Ureter (tissue), 1 donor: ENCODE measurements at places on chromosomes 11 and 22.
A peak's percentile ranks its signal among the peaks of the same experiment; 100 is the strongest.

DNA sequence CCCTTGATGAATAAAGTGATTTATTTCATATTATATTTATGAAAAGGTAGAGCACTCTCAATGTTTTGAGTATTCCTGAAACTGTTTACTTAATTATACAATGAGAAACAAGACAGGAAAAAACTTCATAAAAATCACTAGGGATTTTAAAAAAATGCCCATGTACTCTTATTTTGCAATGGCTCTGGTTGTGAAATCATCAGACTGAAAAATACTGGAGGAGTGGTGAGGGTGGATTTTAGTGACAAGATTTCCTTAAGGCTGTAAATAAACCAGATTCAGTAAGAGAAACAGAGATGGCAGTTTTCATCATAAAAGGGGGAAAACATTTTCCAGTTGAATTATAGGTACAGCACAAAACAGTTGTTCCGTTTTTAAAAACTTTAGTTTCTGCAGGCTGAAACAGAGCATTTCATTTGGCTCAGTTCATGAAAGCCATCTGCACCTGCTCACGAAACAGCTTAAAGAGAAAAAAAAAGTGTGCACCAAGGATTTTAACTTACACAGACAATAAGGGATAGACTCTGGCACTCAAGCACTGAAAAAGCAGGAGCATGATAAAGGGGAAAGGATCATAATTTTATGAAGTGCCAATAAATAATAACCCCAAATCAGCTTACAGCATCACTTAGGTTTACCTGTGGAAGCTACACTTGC, 100.7 kb downstream of the MAML2 start:
- DNase-seq: no peak

DNA sequence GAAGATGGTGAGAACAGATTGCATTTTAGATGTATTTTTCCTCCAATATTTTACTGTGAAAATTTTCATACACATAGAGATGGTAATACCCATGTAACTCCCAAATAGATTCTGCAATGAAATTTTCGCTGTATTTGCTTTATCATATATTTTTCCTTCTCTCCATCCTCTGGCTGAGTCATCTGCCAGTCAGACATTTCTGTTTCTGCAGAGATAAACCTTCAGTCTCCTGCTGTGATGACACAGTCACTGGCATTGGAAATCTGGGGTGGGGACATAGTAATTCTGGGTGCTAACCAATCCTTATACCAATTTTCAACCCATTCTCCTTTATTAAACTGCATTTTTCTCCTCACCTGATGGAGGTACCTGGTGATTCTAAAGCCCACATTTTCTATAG, 33.7 kb downstream of the SVIP start:
- DNase-seq: no peak

- no peak for DNase-seq
Observed at GRCh38 chr22:32744176-32744959, 57.1 kb upstream of the TIMP3 start.

DNA sequence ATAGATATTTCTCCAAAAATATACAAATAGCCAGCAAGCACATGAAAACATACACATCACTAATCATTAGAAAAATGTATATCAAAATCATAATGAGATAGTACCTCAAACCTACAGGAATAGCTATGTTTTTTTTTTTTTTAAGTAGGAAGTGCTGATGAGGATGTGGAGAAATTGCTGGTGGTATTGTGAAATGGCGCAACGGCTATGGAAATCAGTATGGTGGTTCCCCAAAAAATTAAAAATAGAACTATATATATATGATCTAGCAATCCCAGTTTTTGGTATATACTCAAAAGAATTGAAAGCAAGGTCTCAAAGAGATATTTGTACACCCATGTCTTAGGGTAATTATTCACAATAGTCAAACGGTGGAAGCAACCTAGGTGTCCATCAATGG, 46.0 kb upstream of the HIPK3 start:
- DNase-seq: no peak

DNA sequence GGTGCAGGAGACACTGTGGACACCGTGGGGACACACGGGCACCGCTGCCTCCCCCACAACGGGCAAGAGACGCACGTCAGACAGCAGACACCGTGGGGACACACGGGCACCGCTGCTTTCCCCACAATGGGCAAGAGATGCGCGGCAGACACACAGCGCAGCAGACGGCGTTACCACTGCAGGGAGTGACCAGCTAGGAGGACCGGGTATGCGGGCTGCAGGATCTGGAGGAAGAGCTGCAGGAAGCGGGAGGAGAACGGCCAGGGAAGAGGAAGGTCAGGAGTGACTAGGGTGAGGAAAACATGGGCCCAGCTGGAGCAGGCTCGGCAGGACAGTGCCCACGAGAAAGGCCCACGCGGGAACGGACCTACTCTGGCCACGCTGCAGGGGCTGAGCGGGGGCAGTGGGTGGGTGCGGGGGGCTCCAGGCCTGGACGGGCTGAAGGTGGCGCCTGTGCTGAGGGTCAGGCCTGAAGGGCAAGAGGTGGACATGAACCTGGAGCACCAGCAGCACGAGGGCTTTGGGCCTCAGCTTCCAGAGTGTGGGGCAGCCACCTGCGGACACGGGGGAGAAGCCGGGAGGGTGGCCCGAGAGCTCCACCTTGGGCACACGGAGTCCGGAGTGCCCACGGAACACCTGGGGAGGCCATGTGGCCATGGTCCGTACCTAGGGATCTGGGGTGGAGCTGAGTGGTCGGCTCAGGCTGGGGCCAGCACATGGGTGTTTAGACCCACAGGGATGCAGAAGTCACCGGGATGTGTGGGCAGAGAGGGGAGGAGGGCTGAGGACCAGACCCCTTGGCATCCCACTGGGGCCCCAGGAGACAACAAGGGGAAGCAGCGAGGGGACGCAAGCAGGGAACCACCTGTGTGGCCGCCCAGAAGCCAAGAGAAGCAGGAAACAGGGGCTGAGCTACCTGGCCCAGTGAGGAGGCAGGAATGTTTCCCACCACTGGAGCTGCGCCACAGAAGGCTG, 16.5 kb downstream of the TOLLIP start:
- no peak for DNase-seq

DNA sequence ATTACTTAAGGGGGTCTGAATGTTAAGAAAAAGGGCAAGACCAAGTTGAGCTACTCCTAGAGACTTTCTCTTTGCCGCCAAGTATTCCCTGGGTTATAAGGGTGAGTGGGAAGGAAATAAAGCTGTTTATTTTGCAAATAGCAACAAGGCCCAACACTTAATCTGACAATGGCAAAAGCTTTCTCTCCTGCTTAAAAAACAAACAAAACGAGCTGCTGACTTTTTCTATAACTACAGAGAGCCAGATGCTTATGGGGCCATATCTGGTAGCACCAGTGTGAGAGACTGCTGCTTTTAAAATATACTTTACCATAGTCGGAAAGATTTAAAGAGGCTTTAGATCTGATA, 2.3 kb upstream of the KDM2A start:
- DNase-seq: no peak

GRCh38 chr11:35845860-35846259, 98.0 kb upstream of the LDLRAD3 start:
- DNase-seq: no peak

GRCh38 chr22:21443735-21444421, 23.3 kb upstream of the TMEM191C start:
- peak; percentile 30 for DNase-seq

- peak; percentile 94 for DNase-seq
Observed at GRCh38 chr11:2825261-2825888, 60.2 kb downstream of the CDKN1C start.

DNA sequence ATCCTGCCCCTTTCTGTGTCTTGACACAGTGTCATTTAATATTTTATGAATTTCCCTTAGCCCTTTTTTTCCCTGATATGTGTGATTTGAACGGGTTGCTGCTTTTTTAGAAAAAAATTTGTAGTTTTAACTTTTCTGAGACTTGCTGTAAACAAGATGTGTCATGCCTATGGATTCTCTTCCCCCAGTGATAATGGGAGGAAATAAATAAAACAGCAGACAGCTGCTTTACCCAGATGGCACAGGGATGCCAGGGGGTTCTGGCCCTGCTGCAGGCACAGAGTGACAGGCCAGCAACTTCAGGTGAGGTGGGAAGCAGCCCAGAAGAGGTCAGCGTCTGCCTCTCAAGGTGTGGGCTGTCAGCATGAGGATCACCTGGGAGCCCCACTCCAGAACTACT, 266.9 kb downstream of the KIRREL3 start:
- DNase-seq: no peak

DNA sequence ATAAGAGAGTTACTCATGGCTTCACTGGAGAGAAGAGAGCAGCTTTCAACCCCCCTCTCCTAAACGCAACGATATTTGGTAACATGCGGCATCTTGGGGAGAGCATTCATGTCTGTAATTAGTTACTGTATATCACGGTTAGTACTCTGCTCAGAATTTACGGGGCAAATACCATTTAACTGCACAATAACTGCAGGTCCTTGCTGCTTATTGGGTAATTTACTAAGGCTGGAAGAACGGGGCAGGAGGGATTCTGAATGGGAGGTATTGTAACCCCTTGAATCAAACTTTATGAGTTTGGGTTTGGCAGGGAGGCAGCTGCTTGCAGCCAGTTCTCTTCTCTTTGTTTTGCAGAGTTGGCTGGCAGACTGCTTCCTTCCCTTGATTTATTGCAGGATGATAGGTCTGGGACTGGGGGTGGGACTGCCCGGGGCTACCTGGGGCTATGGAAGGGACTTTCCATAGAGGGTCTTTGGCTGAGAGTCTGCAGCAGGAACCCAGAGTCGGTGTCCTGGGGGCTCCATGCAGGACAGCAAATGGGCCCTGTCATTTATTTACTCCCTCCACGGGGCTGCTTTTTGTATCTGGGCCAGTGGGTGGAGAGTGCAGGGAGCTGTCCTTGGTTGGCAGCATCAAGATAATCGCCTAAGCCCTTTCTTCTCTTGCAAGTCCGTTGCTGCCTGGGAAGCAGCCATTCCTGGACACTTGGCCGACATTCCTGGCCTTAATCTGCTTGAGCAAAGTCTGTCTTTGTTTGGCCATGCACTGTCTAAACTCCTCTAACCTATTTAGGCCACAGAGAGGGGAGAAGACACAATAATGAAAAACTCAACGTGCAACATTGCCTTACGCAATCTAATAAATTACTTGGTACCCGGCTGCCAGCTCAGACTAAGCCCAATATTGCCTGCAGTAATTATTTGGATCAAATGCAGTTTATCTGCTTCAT, 188.9 kb downstream of the ST3GAL4 start:
- peak; percentile 63 for DNase-seq

DNA sequence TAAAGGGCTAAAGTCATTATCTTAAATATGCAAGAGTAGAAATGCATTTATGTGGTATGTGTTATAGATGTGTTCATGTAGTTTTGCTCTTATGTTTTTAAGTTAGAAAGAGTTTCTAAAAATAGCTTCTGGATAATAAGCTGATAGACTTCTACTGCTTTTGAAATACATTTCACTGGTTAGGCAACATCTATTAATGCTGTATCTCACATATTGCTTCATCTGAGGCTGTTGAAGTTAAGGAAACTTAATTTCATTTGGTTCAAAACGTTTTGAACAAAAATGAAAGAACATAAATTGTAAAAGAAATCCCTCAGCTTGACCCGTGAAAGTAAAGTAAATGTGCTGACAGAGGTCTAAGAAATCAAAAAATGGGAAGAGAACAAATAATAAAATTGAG, 164.0 kb upstream of the CTSC start:
- DNase-seq: no peak

DNA sequence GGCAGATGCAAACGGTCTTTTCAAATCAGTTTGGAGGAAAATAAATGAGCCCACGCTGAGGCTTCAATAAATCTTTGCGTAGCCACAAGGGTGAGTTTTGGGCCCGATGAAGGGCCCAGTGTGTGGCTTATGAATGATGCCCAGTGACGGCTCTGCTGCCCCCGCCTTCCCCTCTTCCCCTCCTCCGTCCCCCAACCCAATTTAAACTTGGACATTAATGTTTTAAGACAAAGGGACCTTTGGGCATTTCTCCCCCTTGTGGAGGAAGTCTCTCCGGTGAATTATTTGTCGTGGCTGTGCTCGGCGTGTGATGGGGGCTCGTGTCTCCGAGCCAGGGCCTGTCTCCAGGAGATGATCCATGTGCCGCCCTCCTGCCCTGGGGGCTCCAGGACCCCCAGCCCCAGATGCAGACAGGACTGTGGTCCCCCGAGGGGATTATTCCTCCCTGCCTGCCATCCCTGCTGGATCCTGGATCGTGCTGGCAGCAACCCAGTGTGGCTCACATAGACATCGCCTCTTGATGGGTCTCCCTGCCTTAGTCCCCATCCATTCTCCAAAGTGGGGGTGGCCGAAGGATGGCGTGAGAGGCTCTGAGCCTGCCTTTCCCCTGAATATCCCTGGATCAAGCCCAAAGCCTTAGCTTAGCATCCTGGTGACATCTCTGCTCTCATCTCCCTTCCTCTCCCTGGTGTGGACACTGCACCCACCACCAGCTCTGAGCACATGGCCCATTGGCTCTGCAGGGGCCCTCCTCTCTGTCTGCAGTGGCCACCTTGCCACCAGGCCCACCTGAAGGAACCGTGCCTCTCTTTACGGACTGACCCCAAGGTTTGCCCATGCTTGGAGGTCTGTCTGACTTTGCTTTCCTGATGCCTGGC, 56.4 kb downstream of the SMIM38 start:
- DNase-seq: peak; percentile 18

GRCh38 chr11:117144477-117145392, 648 bp downstream of the PAFAH1B2 start:
- peak; percentile 57 for DNase-seq

GRCh38 chr11:61174273-61174672, 13.0 kb upstream of the VPS37C start:
- no peak for DNase-seq

- no peak for DNase-seq
Observed at GRCh38 chr11:123052901-123053721, 8.8 kb downstream of the HSPA8 start.

DNA sequence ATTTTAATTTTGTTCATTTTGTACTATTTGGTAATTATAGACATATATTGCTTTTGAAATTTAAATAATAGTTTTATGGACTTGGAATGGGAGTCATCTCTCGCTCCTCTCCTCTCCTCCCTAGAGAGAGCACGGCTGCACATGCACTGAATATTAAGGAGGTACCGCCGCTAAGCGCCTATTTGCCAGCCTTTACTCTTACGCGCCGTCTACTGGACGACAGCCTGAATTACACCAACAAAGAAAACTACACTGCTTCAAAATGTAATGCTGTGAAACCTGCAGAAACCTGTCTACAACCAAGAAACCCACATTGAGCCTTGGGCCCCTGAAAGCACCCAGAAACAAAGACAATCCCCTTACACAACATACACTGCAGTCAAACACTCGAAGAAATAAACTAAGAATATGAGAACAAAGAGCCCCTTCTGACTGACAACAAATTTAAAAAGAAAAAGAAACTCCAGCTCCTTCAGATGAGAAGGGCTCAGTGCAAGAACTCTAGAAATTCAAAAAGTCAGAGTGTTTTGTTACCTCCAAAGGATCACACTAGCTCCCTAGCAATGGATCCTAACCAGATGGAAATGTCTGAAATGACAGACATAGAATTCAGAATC, 737.2 kb downstream of the LRRC4C start:
- no peak for DNase-seq

- no peak for DNase-seq
Observed at GRCh38 chr22:44348971-44349560, 36.3 kb upstream of the SHISAL1 start.

GRCh38 chr11:38680746-38681145, 2082.7 kb upstream of the RAG2 start:
- no peak for DNase-seq

GRCh38 chr22:46348099-46348695, 12.7 kb downstream of the TRMU start:
- no peak for DNase-seq

- DNase-seq: peak; percentile 63
Observed at GRCh38 chr22:34414467-34415440, 494.5 kb upstream of the LARGE1 start.

GRCh38 chr11:12924650-12925049, 84.5 kb upstream of the RASSF10 start:
- DNase-seq: no peak

- no peak for DNase-seq
Observed at GRCh38 chr11:115981104-115981481, 476.9 kb upstream of the CADM1 start.
